ENCODE measurements at places on chromosomes 4 and X. TPM values are rescaled to one million over a fixed set of nuclear protein-coding genes. Genes with fewer than 3 reads are reported as not detected.

HSFX1 gene
- 2.5 TPM for polyA plus RNA-seq

CENPI gene
- 5.3 TPM for polyA plus RNA-seq

LANCL3 gene
- 0.03 TPM for polyA plus RNA-seq

ESX1 gene
- polyA plus RNA-seq: not detected

SORCS2 gene
- 18.8 TPM for polyA plus RNA-seq

NWD2 gene
- polyA plus RNA-seq: 0.20 TPM

GPAT3 gene
- polyA plus RNA-seq: 0.36 TPM

NSUN7 gene
- polyA plus RNA-seq: 6.9 TPM

POLA1 gene
- polyA plus RNA-seq: 17.4 TPM

CFAP47 gene
- polyA plus RNA-seq: not detected

FOXR2 gene
- not detected for polyA plus RNA-seq

MAPK10 gene
- 31.1 TPM for polyA plus RNA-seq

PDGFRA gene
- polyA plus RNA-seq: 4.7 TPM

PSMD10 gene
- 62.9 TPM for polyA plus RNA-seq

JCHAIN gene
- not detected for polyA plus RNA-seq

OPRPN gene
- not detected for polyA plus RNA-seq

CYBB gene
- polyA plus RNA-seq: 2.3 TPM

H2BW2 gene
- not detected for polyA plus RNA-seq

GTPBP6 gene
- 33.5 TPM for polyA plus RNA-seq

SPANXB1 gene
- not detected for polyA plus RNA-seq

FAM236B gene
- not detected for polyA plus RNA-seq

CT45A3 gene
- polyA plus RNA-seq: 0.42 TPM

WNK3 gene
- polyA plus RNA-seq: 0.59 TPM

CSAG1 gene
- 1.9 TPM for polyA plus RNA-seq

CT83 gene
- not detected for polyA plus RNA-seq

RAB9B gene
- 8.2 TPM for polyA plus RNA-seq

CHM gene
- polyA plus RNA-seq: 4.2 TPM

GJB1 gene
- 60.6 TPM for polyA plus RNA-seq

SLC9B1 gene
- 1.2 TPM for polyA plus RNA-seq

AMOT gene
- polyA plus RNA-seq: 8.6 TPM

DGKK gene
- polyA plus RNA-seq: not detected

HCFC1 gene
- 81.4 TPM for polyA plus RNA-seq

L1CAM gene
- polyA plus RNA-seq: 91.5 TPM

TCEAL6 gene
- 66.4 TPM for polyA plus RNA-seq

GALNT7 gene
- polyA plus RNA-seq: 4.5 TPM

ABCG2 gene
- polyA plus RNA-seq: 12.6 TPM

GRID2 gene
- polyA plus RNA-seq: 0.83 TPM

RPA4 gene
- polyA plus RNA-seq: not detected

MAGEE1 gene
- 15.9 TPM for polyA plus RNA-seq

SLC10A4 gene
- polyA plus RNA-seq: 14.5 TPM

ARSD gene
- polyA plus RNA-seq: 27.3 TPM

CCDC158 gene
- polyA plus RNA-seq: not detected

CT45A9 gene
- not detected for polyA plus RNA-seq

SGMS2 gene
- not detected for polyA plus RNA-seq

CXCL1 gene
- 1.4 TPM for polyA plus RNA-seq

LRAT gene
- polyA plus RNA-seq: 0.32 TPM

BANK1 gene
- polyA plus RNA-seq: 0.22 TPM

GATA1 gene
- not detected for polyA plus RNA-seq

ITM2A gene
- polyA plus RNA-seq: 52.8 TPM

RXFP1 gene
- 0.56 TPM for polyA plus RNA-seq

INTS6L gene
- polyA plus RNA-seq: 1.2 TPM

NAP1L2 gene
- polyA plus RNA-seq: 14.1 TPM

ADAM29 gene
- not detected for polyA plus RNA-seq

ZBTB49 gene
- 3.4 TPM for polyA plus RNA-seq
